ENCODE measurements at places on chromosomes 16 and 17.

- no peak for DNase-seq
Measured at GRCh38 chr17:18206962-18207361, 18.5 kb upstream of the LLGL1 start.

- DNase-seq, result no peak
Measured at GRCh38 chr17:4548721-4549531, 6.3 kb downstream of the MYBBP1A start.

GRCh38 chr16:66306366-66307150 is 59.9 kb upstream of the CDH5 start:
- DNase-seq, result no peak

DNA sequence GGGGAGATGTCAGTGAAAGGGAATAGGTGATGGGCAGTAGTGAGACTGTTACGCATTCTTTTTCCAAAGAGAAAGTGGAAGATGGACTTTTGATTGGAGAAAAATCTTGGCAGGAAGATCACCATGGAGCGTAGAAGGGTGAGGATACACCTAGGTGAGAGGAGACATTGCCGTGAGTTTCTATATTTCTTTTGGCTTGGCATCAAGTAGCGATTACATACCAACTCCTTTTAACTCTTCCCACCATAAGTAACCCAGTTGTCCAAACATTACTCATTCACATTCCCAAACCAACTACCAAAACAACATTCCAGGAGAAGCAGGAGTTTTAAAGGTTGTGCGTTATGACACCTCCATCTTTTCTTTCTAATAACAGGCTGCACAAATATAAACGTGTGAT is 10.7 kb upstream of the KRT28 start:
- no peak for DNase-seq

GRCh38 chr17:27532269-27533263 is 76.3 kb downstream of the KSR1 start:
- no peak for DNase-seq

- no peak for DNase-seq
Measured at GRCh38 chr16:1789643-1790045, 3.9 kb downstream of the IGFALS start.

DNA sequence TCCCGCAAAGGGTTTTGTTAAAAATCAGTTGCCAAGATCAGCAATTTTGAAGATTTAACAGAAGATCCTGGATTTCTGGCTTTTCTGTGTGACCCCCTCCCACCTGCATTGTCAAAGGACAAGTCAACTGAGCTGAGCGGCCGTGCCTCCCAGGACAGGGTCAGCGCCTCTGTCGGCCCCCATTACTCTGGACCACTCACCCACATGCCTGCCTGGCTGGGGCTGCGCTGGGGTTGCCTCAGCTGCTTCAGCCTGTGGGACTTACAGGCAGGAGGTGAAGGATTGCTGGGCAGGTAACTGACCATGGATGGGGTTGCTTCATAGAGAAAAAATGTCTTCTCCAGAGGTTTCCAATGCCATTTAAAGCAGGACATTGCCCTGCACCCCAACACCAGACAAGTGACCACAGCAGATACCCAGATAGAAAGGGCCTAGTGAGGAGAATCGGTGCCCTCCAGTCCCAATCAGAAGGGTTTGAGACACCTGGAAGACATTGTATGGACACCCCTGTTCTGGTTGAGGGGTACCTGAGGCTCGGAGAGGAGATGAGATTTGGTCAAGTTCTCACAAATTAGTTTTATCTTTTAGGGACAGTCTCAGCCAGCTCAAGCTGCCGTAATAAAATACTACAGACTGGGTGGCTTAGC is 52.8 kb downstream of the SNX20 start:
- DNase-seq, result no peak
